Uterus (tissue), 4 donors: ENCODE measurements at places on chromosomes 7 and 10. TPM values are rescaled to one million over a fixed set of nuclear protein-coding genes. Genes with fewer than 3 reads are reported as not detected.

SLC39A12 gene
- not detected for total RNA-seq

FZD1 gene
- 13.2 TPM for total RNA-seq

FEZF1 gene
- not detected for total RNA-seq

UPK3B gene
- total RNA-seq: 7.3 TPM

ATRNL1 gene
- 137 TPM for total RNA-seq

SORBS1 gene
- total RNA-seq: 89.9 TPM

- H3K27me3 ChIP-seq: no peaks in the 10 kb centered on the region
- H3K4me1 ChIP-seq: no peaks in the 10 kb centered on the region
- DNase-seq: no peak
- no peak overlapping the region for H3K4me3 ChIP-seq
- H3K36me3 ChIP-seq: no peaks in the 10 kb centered on the region
- H3K27ac ChIP-seq: no peak overlapping the region
Measured at GRCh38 chr7:46135557-46135956, 214.5 kb upstream of the IGFBP3 start.
